Activated CD4-positive, alpha-beta T cell treated with anti-CD3 and anti-CD28 coated beads for 36 hours (primary cell): ENCODE measurements at places on chromosomes 2 and 18.

DNA sequence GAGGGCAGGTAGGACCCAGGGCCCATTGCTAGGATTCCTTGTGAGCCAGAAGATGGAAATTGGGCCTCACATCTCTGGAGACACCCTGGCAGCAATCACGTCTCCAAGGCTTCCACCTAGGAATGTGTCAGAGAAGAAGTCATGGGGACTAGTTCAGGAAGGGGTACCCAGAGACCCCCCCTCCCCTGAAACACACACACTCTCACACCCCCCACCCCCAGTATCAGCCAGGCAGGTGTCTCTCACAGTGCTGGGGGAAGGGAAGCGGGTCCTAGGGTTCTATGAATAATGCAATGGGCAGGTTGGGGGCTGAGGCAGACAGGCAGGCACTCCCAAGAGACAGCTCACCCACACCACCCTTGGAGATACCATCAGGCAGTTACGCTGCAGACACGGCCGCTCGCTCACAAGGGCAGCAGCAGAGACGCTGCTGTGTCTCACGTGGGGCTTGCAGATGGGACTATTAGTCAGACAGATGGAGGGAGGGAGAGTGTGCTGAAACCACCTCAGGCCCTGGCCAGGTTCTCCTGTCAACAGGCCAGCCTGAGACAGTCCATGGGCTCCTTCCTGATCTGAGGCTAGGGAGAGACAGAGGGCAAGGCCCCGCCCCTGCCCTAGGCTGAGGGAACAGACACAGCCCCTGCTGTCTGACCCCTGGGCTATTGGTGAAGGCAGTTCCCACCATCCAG is 134.6 kb downstream of the CYP26B1 start:
- no peak for DNase-seq

DNA sequence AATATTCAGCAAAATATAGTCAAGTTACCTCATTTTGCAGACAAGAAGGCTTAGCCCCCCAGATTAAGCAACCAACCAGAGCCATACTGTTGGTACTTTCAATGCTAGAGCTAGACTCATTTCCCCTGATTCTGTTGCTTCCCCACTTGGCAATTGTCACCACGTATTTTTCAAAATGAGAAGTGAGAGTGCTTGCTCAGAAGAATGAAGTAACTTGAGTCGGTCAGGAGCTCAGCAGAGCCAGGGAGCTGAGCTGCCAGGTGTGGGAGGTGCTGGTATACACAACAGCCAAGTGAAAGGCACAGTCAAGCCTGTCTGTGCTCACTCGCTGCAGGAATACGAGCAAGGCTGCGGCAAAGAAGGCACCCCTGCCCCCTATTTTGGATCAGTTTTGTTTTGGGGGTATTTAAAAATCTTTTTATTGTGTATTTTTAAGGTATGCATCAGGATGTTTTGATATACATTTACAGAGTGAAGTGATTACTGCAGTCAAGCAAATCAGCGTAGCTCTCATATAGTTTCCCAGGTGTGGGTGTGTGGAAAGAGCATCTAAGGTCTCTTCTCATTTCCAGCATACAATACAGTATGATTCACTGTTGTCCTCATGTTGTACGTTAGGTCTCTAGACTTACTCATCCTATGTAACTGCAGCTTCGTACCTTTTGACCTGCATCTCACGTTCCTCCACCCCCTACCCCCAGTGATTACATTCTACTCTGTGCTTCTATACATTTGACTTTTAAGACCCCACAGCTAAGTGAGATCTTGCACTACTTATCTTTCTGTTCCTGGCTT is 62.4 kb downstream of the MRPS9 start:
- DNase-seq: peak; percentile 18

DNA sequence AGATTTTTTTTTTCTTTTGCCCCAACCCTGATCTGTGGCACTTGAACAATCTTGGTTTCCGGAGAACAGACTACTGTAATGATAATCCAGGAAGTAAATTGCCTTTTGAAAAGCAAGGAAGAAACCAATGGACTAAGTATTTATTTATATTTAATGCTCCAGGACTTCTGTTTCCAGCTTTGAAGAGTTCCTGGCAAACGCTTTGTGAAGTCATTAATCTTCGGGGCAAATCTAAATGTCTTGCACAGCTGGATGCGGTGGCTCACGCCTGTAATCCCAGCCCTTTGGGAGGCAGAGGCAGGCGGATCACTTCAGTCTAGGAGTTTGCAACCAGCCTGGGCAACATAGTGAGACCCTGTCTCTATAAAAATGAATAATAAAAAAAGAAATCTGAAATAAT is 135.1 kb upstream of the GATA6 start:
- DNase-seq: no peak

DNA sequence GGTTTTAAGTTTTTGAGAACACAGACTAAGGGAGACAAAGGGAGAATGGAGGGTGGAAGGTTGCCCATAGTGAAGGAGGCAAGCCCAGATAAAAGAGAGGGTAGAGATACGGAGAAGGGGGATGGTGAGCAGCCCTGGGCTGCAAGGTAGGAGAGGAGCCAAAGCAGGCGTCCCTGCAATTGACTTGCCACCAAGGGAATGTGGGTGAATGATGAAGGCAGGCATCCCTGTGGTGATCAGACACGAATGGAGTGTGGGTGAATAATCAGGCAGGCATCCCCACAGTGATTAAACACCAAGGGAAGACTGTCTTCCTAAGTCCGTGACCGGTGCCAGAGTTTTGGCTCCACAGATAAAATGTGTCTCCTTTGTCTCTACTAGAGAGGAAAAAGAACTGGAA is 16.5 kb upstream of the ALPK2 start:
- DNase-seq: no peak

DNA sequence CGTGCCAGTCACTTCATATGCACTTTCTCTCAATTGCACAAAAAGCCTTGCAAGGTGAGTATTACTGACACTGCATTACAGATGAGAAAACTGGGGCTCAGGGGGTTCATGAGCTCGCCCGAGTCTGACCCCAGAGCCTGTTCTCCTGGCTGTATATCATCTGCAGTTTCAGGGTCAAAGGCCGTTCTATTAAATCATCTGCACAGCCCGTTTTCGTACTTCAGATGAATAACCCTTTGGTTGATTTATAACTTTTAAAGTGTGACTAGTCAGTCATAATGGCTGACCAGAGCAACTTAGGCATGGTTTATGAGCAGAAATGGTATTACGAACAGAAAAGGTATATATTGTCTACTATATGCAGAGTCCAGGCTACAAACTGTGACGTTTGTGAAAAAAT is 35.3 kb upstream of the NPAS2 start:
- no peak for DNase-seq

GRCh38 chr18:60082790-60083189 is 183.0 kb downstream of the PMAIP1 start:
- no peak for DNase-seq

- DNase-seq: no peak
Observed at GRCh38 chr2:209988010-209988409, 14.4 kb upstream of the RPE start.

GRCh38 chr2:38315707-38316333 is 61.3 kb downstream of the ATL2 start:
- DNase-seq: peak; percentile 26

GRCh38 chr2:182006595-182007341 is 21.1 kb downstream of the PPP1R1C start:
- no peak for DNase-seq
